ENCODE measurements at places on chromosomes 7 and 10.

DNA sequence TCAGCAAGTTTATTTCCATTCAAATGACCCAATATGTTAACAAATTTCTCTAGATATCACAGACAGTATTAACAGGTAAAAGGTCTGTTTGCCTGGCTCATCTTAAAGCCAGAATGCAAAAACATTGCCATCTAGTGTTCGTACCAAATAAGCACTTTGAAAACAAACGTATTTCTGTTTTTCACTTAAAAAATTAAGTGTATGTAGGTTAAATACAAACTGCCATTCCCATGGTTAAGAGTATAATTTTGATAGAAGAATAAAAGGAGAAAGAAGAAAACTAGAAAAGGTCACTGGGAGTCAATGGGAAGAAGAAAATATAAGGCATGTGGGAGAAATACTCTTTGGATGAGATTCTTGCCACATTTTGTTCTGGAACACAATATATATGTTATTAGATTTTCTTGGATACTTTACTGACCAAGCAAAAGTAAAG lies 51.0 kb downstream of the ORC5 start:
- no peak for DNase-seq

- no peak for DNase-seq
Observed at GRCh38 chr10:71260622-71261325, 48.4 kb downstream of the UNC5B start.

DNA sequence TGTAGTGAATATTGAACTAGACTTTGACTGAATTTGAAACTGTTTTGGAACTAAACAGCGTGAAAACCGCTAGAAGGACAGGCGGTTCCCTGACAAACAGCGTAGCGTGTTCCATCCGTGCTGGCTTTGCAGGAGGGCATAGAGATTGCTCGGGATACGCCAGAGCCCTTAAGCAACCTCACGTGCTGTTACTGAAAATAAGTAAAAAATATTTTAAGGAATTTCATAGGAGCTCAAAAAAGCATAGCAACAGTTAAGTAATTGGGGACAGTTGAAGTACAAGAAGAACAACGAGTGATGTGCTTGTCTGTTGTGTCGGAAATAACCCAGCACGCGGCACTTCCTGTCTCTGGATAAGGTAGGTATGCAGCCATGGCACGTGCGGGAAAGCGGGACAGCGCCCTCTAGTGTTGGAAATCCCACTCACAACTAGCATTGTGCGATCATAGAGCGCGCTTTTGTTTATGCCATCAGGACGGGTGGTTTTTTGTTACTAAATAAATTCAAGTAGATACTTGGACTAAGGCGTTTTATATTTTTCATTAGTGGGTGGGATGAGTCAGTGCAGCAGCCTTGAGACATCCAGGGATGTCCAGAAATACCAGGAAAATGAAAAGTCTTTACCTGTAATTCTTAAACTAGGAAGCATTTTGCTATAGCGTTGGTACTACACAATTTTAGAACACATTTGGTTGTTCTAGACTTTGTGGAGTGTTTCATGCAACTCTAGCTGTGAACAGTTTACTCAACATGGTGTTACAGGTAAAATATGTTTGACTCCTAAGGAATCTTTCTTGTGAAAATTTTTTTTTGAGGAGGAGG lies 50.4 kb downstream of the DNAJB6 start:
- peak; percentile 78 for DNase-seq

GRCh38 chr7:106190589-106191330 lies 78.6 kb upstream of the SYPL1 start:
- no peak for DNase-seq

DNA sequence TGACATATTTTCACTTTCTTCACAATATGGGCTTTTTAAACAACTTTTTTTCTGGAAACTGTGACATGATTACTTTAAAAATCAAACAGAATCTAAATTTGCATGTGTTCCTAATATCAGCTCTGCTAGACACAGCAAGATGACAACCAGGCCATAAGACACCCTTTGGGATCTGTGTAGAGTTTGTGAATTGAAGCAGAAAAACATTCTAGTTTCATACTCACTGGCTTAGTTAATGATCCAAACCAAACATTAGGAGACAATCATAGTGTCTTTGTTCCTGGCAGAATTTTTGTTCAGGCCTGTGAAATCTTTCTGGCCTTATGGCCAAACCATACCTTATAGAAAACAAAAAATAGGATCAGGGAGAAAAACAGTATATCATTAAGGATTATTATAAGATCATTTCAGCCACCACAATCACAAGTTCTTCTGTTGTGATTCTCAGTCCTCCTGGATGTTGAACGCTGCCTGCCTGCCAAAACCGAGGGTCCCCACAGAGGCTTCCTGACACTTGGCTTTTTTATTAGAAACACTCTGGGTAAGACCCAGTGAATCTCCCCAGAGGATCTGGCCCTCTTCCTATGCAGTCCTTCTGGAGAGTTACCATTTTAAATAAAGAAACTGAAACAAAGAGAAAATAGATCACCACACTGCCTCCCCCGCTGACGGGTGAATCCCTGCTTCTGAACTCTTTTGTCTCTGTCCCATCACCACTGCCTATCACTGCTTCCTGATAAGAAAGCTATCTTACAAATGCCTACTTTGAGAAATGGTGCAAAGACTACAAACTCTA lies 79.2 kb upstream of the PPP1R3C start:
- no peak for DNase-seq

- DNase-seq = no peak
Observed at GRCh38 chr7:19557726-19558465, 150.9 kb downstream of the POLR1F start.

DNA sequence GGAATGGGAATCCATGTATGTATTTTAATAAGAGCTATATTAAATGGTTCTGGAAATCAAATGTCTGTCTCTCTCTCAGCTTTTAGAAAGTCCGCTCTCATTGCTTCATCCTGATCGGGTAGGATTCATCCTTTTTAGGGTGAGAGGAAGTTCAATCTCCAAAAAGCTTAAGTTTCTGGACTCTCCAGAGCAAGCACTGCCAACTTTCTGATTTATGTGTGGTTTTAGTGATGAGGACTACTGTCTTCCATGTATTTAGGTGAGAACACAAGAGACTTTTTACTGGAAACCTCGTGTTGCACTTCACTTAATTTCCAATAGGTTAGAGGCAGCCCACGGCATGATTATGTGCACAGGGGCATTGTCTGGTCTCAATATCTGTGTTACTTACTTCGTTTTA lies 267.9 kb downstream of the SUGCT start:
- DNase-seq = no peak

GRCh38 chr10:123142701-123143161 lies 5.2 kb upstream of the HMX2 start:
- DNase-seq = no peak

DNA sequence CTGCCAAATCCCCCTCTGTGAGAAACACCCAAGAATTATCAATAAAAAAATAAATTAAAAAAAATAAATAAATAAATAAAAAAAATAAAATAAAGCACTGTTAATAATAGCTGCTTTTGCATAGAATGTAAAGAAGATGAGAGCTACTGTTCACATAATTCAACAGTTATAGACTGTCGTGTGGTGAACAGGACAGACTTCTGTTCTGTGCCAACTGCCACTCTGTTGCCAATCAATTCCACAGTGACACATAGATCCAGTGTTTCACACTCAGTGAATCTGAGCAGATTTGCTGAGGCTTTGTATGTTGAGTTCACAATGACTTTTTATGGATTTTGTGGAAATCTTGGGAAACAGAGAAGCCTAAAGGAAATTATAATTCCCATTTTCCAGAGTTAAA lies 14.9 kb downstream of the ARHGAP19 start:
- no peak for DNase-seq

- no peak for DNase-seq
Observed at GRCh38 chr10:28986117-28986792, 302.6 kb upstream of the LYZL1 start.

GRCh38 chr7:40400525-40400924 lies 265.7 kb downstream of the SUGCT start:
- no peak for DNase-seq

- DNase-seq = no peak
Observed at GRCh38 chr7:84912993-84913635, 273.7 kb downstream of the SEMA3D start.

- DNase-seq = no peak
Observed at GRCh38 chr7:34752929-34753328, 94.9 kb downstream of the NPSR1 start.

DNA sequence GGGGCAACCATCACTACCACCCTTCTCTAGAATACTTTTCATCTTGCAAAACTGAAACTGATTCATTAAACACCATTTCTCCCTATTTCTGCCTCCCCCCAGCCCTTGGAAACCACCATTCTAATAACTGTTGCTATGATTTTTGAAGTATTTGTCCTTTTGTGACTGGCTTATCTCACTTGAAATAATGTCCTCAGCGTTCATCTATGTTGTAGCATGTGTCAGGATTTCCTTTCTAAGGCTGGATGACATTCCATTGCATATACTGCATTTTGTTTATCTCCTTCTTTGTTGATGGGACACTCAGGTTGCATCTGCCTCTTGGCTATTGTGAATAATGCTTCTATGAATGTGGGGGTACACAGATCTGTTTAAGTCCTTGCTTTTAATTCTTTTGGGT lies 327.6 kb upstream of the ZNF32 start:
- DNase-seq = no peak

- no peak for DNase-seq
Observed at GRCh38 chr10:9608602-9609001, 1409.1 kb upstream of the CELF2 start.

GRCh38 chr10:69051710-69052487 lies 36.0 kb upstream of the SRGN start:
- DNase-seq = no peak

- DNase-seq = no peak
Observed at GRCh38 chr7:13259930-13260329, 572.5 kb downstream of the ARL4A start.

GRCh38 chr10:91210014-91210413 lies 10.4 kb upstream of the PCGF5 start:
- no peak for DNase-seq

- no peak for DNase-seq
Observed at GRCh38 chr7:53302496-53303246, 267.2 kb downstream of the POM121L12 start.

DNA sequence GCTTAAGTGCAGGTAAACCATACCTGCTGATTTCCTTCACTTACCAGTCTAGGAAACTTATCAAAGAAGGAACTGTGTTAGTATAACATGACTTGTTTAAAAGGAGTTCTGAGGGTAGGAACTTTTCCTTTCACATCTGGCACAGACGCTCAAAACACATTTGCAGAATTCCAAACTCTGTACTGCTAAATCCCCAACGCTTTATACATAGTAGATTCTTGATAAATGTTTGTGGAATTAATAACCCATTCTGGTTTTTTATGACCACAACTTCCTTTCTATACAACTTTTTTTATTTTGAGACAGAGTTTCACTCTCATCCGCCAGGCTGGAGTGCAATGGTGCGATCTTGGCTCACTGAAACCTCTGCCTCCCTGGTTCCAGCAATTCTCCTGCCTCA lies 7.7 kb upstream of the TRUB1 start:
- no peak for DNase-seq

GRCh38 chr10:132117636-132118190 lies 52.0 kb downstream of the JAKMIP3 start:
- DNase-seq = no peak

DNA sequence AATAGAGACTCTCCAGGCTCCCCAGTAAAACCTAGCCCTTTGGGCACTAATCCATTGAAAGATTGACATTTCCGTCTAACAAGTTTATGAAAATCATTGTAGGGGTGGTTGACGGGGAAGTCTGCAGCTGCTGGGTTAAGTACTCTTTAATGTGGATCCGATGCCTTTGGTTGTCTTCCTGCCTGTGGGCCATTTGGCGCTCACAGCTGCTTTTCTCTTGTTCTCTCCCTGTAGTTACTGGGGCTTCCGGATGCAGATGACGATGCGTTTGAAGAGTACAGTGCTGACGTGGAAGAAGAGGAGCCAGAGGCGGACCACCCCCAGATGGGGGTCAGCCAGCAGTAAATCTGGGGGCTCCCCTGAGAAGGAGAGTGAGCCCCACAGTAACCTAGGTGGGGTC lies 22.4 kb downstream of the MTURN start:
- DNase-seq = no peak

All from activated T-helper 1 cell treated with anti-CD3 and anti-CD28 coated beads, Interleukin-12 subunit alpha, Interleukin-12 subunit beta, Interleukin-2, Interleukin-4 antibody, amounts not matched to agents 30 ng/mL and 10 ng/mL and 1 ng/mL, durations not matched to agents 14 hours and 24 hours and 36 hours (primary cell).